ENCODE measurements at places on chromosomes 1 and 21.

GRCh38 chr1:179866616-179867015 is 11.0 kb downstream of the TOR1AIP2 start:
- no peak for DNase-seq

DNA sequence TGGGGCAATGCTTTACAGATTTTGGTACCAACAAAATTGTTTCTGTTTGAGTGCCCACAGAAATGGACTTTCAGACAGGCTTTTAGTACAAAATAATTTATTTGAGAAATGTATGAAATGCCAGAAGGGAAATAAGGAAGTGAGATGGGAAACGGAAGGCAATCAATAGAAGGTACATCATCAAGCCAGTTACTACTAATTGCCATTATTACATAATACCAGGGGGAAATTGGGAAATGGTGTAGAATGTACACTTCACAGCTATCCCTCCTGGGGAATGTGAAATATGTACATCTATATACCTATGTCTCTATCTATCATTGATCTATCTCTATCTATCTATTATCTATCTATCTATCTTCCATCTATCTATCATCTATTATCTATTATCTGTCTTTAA is 264.6 kb upstream of the B3GALT2 start:
- no peak for DNase-seq

GRCh38 chr1:59322394-59322793 is 25.5 kb downstream of the FGGY start:
- DNase-seq: no peak

DNA sequence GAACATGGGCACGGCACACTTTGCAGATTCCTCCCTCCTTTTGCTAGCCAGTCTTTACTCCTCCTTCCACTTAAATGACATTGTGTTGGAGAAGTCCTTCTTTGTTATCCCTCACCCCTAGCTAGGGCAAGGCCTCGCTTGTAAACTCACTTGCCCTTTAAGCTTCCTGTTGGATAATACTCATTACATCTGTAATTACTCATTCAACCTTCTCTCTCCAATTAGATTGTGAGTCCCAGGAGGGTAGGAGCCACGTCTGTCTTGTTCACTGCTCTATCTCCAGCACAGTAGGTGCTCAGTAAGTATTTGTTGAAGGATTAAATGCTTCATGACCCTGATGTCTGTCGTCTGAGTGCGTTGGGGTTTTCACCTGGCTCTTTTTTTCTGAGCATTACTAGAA is 98.7 kb upstream of the USP24 start:
- DNase-seq: no peak

DNA sequence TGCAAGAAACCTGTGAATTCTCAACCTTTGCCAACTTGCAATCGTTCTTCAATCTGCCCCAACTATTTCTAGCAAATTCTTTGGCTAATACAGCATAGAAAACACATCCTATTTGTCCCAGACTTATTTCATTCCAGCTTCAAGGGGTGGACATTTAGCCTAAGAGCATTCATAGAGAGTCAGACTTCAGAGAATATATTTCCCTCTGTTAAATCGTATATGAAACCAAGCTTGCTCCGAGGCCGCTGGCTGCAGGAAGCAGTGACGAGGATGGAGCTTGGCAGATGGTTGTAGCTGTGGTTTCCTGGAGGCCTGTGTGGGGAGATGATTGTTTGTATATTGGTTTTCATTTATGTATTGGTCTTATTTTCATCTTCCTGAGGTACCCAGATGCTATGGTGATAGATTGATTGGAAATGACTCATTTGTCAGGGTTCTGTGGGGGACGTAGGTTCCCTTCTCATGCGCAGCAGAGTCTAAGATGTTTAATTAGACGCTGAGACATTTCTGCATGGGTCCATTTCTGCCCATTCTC is 26.1 kb downstream of the MAN1C1 start:
- no peak for DNase-seq
